ENCODE measurements at places on chromosomes 6 and 20.

DNA sequence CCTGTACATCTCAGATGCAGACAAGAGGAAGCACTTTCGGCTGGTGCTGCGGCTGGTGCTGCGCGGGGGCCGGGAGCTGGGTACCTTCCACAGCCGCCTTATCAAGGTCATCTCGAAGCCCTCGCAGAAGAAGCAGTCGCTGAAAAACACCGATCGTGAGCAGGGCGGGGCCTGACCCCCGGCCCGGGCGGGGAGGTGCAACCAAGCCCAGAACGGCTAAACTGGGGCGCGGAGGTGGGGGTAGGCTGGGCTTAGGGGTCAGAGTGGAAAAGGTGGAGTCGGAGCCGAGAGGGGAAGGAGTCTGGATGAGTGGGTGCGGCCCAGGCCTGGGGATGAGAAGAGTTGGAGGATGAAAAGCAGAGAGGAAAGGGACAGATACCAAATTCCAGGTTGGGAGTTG, 4.1 kb upstream of the MATN4 start:
- no peak for DNase-seq

GRCh38 chr6:70667711-70668498, at the start of gene SMAP1:
Gene SMAP1, plus strand, starts transcription at chr6:70667883. Its CDS starts 141 bp downstream, at chr6:70668024.
- DNase-seq = peak; percentile 92

DNA sequence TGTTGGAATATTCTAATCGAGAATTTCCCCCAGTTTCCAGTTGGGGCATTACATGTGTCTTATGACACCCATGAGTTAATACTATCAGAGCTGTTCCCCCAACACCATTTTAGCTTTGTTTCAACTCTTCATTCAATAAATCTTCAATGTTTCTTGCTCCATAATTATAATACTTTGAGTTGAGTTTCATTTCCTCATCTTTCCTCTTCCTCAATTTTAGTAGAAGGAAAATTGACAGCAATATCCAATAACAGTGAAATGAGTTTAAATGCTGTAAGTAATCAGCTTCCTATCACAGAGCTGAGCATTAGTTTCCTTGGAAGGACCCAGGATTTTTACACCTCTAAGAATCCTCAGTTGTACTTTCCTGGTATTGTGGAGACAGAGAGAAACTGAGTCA, 1.0 kb upstream of the STMND1 start:
- no peak for DNase-seq

GRCh38 chr6:1622851-1623768, 13.4 kb downstream of the FOXC1 start:
- no peak for DNase-seq

- DNase-seq = no peak
Observed at GRCh38 chr6:9039258-9039657, 603.9 kb upstream of the SLC35B3 start.

DNA sequence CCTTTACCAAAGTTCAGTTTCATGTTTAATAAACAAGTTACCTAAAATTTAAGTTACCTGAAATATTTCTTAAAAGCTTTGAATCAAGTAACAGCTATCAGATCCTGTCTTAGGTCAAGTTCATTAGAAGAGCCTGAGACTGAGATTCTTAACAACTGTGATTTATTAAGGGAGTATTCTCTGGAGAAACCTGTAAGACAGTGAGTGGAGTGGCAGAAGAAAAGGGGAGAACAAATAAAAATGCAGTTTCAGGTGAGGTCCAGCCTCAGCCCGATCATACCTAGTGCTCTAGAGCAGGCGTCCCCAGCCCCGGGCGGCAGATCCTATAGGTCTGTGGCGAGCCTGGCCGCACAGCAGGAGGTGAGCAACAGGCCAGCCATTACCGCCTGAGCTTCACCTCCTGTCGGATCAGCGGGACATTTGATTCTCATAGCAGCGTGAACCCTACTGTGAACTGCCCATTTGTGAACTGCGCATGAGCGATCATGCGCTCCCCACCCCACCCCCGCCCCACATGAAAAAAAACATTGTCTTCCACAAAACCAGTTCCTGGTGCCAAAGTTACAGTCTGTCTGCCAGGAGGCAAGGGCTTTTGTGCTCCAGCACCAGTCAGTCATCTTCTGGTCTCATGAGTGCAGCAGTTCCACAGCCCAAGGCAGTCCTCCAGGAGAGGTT, 59.2 kb upstream of the ADGRB3 start:
- DNase-seq = peak; percentile 4

- no peak for DNase-seq
Observed at GRCh38 chr20:1287787-1288569, 21.9 kb downstream of the SNPH start.

DNA sequence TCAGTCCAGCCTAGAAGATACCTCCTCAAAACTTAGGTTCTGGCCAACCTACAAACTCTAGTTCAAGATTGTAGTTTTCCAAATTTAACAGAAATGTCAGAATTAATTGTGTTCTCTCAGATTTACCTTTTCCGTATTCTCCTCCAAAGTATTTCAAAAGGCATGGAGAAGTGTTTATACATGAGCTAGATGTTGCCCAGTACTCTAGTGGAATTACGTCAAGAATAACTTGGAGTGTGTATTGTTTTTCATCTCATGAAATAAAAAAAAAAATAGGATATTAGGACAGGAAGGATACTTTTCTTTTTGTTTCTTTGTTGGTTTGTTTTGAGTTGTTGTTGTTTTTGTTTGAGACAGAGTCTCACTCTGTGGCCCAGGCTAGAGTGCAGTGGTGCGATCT, 32.3 kb upstream of the MARCKS start:
- DNase-seq = no peak

- no peak for DNase-seq
Observed at GRCh38 chr20:5918856-5919625, 31.3 kb downstream of the TRMT6 start.

- no peak for DNase-seq
Observed at GRCh38 chr6:3394671-3395070, 62.2 kb downstream of the SLC22A23 start.

DNA sequence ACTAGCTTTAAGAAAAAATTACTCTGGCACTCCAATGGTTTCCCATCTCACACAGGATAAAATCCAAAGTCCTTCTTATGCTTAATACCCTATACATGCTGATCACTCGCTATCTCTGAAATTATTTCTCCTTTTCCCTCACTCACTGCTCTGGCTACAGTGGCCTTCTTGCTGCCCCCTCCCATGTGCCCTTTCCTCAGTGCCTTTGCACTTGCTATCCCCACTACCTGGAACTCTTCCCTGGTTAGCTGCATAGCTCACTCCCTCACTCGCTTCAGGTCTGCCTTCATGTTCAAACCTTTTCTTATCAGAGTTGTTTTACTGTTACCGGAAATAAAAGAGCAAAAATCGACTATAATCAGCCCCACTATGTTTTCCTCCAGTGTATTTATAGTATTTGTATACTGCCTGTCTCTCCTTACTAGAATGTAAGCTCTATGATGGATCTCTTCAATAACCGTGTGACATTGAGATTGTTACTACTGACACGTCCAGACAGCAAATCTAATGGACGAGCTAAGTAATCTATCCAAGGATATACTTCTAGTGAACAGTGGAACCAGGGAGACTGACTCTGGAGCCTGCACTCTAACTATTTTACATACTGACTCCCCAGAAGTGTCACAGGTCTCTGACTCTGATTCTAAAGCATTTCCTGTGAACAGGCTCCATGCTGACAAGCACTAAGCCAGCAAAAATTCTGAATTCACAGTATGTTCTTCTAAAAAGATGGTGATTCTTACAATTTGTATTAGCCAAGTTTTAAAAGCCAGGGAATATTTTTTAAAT, 25.1 kb downstream of the FKBP5 start:
- no peak for DNase-seq

DNA sequence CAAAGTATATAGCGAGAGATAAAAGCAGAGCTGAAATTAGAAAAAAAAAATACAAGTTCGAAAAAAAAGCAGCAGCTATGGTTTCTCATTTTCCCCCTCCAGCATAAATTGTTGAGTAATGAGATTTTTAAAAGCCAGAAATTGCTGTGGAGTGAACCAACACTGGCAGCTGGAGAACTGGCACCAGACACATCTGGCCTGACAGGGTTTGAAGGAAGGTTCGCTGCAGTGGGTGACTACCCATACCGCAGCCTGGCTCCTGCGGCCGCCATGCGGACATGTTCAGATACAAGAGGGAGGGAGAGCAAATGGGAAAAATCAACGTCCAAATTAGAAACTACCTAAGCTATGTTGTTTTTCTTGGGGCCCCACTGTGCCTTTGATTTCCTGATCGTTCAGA, 3.3 kb downstream of the APCDD1L start:
- DNase-seq = no peak

GRCh38 chr6:25392372-25392771, 113.2 kb downstream of the CARMIL1 start:
- DNase-seq = no peak

- DNase-seq = no peak
Observed at GRCh38 chr6:3653528-3654070, 97.9 kb downstream of the PXDC1 start.

- DNase-seq = peak; percentile 71
Observed at GRCh38 chr6:149963462-149964307, at the start of gene ULBP1. Gene ULBP1, plus strand, starts transcription at chr6:149963943. Its CDS starts 107 bp downstream, at chr6:149964050.

DNA sequence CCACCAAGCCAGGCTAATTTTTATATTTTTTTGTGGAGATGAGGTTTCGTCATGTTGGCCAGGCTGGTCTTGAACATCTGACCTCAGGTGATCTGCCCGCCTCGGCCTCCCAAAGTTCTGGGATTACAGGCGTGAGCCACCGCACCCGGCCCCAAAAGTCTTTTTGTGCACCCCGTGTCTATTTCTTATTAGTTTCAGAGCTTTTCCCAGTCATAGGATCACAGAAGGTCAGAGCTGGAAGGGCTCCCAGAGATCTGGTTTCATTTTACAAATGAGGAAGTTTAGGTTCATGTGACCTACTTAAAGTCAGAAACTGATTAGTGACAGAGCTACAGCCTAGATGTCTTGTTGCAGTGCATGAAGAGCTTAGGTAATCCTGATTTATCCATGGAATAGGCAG, 1.6 kb upstream of the OGFRL1 start:
- DNase-seq = no peak

- DNase-seq = no peak
Observed at GRCh38 chr6:25703005-25703404, 51.0 kb downstream of the SCGN start.

DNA sequence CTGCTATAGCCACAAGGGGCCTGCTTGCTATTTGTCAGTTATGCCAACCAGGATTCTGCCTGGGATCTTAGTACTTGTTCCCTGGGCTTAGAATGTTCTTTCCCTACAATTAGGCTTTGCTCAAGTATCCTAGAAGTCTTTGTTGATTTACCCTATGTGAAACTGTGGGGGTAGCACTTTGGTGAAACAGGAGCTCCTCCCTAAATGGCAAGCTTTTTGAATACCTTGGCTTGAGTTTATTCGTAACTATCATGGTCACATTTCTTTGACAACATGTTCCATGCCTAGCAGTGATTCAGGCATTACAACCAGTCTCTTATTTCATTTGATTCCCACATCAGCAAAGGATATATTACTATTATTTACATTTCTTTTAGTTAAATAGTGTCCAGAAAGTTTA, 21.2 kb downstream of the AFDN start:
- DNase-seq = no peak

DNA sequence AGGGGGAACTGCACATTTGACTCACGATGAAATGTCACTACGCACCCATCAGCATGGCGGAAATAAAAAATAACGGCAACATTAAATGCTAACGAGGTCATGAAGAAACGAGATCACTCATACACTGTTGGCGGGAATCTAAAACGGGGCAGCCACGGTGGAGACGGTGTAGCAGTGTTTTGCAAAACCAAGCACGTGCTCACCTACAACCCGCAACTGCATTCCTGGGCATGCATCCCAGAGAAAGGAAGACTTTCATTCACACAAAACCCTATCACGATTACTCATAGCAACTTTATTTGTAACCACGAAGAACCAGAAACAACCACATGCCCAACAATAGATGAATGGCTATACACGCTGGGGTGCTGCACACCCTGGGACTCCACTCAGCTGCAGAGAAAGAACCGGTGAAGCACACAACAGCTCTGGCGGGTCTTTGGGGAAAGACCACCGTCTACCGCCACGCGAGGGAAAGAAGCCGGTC, 77.0 kb downstream of the YTHDF1 start:
- DNase-seq = no peak

GRCh38 chr6:158552055-158552795, 7.7 kb upstream of the TMEM181 start:
- no peak for DNase-seq

GRCh38 chr6:98092331-98092730, 742.0 kb upstream of the POU3F2 start:
- no peak for DNase-seq

- no peak for DNase-seq
Observed at GRCh38 chr6:18897350-18897749, 510.2 kb downstream of the RNF144B start.

GRCh38 chr6:145405006-145405551, 330.2 kb downstream of the EPM2A start:
- no peak for DNase-seq

GRCh38 chr6:166492092-166492741, 94.3 kb downstream of the RAMACL start:
- DNase-seq = no peak

GRCh38 chr20:36314734-36315544, 8.8 kb downstream of the DLGAP4 start:
- no peak for DNase-seq

DNA sequence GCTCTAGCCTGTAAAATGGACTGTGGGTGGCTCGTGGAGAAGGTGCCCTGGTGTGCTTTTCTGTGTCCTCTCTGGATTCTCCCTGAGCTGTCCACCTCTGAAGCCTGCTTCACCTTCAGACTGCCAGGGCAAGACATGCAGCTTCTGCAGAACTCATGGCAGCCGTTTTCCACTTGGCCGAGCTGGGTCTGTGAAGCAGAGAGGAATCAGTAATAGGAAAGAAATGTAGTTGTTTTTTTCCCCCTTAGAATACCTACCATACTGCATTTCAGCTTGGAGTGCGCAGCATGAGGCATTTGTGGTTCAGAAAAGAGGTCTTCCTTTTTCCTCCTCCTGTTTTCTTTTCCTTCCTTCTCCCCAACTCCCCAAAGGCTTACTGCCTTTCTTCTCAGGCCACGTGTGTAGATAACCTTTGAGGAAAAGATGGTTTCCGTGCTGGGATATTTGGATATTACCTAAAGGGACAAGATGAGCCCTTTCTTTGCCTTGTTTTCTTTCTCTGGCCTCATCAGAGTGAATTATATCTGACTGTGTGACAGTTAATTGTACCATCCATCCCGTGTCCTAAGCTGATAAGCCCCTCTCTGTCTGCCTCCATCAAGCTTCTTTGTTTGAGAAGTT, 39.4 kb downstream of the RREB1 start:
- no peak for DNase-seq

GRCh38 chr6:155330133-155330734, 15.9 kb upstream of the TFB1M start:
- no peak for DNase-seq
